H1 (cell line): ENCODE measurements at places on chromosomes 5 and 9.

DNA sequence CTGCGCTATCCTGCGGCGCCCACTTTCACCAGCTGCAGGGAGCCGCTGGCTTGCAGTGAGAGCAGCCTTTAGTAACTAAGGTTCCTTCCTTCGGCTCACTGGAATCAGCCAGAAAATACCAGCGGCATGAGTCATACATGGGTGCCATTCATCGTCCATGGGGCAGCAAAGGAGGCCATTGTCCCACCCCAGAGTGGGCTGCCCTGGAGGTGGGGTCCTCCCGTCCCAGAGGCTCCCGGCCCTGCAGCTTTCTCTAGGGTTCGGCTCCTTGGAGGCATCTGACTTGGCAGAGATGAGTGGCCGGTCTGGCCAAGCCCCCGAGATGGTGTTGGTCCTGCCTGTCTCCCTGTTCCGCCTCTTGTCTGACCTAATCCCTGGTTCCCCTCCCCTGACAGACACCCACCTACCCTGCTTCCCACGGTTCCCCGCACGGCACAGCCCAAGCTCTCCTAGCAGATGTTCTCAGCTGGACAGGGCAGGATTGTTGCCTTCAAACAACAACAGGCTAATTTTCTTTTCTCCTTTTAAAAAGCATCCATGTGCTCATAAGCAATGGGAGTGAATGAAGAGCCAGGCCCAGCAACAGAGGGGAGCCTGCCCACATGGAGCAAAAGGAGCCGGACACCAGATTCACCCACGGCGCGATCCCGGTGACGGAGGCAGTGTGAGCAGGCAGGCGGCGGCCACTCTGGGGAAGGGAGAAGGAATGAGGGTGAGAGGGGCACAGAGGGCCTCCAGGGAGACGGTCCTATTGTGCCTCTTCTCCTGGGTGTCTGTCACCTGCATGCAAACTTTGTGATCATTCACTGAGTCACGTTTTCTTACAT is 97.0 kb upstream of the COL5A1 start:
- DNase-seq: peak; percentile 36

DNA sequence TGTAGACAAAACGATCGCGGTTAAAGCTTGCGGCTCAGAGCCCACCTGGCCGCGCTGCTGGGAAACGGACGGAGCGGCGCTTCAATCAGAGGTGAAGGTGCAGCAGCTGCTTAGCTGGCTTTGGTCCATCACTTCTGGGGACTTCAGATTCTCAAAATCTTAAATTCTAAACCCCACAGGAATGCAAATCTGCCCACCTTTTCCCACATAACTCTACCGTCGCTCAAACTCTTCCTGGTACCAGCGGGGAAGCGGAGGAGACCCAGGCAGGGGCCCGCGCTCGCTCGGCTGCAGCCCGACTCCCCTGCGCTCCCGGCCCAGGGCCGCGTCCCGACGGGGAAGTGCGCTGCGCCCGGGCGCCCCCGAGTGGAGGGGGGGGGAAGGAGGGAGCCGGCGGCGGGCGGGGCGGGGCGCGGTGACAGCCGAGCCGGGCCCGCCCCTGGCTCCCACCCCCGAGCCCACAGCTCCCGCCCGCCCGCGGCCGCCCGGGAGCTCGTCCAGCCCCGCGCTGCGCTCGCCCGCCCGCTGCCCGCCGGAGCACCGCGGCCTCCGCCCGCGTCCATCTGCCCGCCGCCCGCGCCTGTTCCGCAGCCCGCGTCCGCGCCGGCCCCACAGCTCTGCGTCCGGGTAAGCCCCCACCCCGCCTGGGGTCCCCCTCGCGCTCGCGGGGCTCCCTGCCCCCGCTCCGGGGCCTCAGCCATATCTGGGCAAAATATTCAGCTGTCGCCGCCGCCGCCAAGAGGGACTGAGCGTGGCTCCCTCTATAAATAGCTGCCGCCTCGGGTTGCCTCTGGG is at the start of gene TMOD1:
TMOD1 (plus strand) TSS at position 490 of the 795 bp plus-strand sequence. CDS start 22,523 bp downstream, outside the sequence.
- DNase-seq: no peak

- DNase-seq: no peak
Observed at GRCh38 chr9:107176436-107177151, 106.5 kb upstream of the RAD23B start.

DNA sequence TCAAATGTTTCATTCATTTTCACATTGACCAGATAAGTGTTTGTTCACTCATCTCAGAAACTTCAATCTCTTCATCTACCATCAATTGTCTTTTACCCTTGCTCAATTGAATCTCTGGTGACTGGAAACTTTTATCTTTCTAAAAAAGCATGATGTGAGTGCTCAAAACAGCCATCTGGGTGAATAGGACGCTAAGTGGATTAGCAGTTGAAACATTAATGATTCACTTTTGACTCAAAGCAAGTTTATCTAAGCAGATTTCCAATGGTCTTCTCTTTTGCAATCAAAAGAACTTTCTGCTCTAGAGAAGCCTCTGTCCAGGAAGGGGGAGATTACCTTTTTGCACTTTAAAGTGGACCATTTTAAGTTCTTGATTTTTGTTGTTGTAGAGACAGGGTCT is 22.2 kb downstream of the KLF4 start:
- DNase-seq: no peak

GRCh38 chr5:165712011-165712410 is 2206.6 kb downstream of the MAT2B start:
- DNase-seq: no peak

GRCh38 chr5:168064933-168065622 is 226.4 kb upstream of the WWC1 start:
- DNase-seq: no peak

GRCh38 chr9:133278161-133279114 is 3.4 kb upstream of the ABO start:
- no peak for DNase-seq

GRCh38 chr9:32968101-32969011 is 33.1 kb downstream of the APTX start:
- peak; percentile 81 for DNase-seq

DNA sequence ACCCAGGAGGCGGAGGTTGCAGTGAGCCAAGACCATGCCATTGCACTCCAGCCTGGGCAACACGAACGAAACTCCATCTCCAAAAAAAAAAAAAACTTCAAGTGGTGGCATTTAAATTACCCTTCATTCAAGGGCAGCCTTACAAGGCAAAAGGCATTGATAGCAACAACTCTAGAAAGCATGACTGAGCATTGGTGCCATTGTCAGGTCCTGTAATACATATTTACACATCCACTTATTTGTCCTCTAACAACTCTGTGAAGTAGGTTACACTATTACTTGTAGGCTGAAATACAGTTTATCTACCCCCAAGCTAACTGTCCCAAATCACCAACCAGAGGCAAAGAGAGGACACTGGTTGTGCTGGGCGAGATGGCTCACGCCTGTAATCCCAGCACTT is 52.7 kb upstream of the LARP1 start:
- DNase-seq: no peak

GRCh38 chr9:31520301-31521085 is 864.0 kb upstream of the ACO1 start:
- no peak for DNase-seq

DNA sequence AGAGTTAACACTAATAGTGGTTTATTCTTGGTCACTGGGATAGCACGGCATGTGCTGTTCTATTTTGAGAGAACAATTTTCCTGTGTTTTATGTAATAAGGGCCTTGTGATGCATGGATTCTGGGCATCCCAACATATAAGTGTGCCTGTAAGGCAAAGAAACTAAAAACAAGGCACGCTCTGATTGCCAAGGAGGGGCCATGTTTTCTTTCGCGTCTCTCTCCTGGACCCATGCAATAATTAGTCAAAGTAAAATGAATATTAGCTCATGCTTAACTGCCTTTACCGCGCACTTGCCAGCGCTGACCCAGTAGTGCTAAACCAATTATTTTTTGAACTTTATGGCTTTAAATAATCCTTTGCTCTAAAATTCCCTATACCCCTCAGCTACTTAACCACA is 140.9 kb downstream of the PSAT1 start:
- DNase-seq: no peak

- DNase-seq: no peak
Observed at GRCh38 chr9:82299870-82300269, 311.3 kb downstream of the SPATA31D1 start.

- DNase-seq: no peak
Observed at GRCh38 chr9:94990897-94991561, 264.5 kb downstream of the AOPEP start.

- no peak for DNase-seq
Observed at GRCh38 chr5:86862093-86862492, 244.4 kb downstream of the COX7C start.

DNA sequence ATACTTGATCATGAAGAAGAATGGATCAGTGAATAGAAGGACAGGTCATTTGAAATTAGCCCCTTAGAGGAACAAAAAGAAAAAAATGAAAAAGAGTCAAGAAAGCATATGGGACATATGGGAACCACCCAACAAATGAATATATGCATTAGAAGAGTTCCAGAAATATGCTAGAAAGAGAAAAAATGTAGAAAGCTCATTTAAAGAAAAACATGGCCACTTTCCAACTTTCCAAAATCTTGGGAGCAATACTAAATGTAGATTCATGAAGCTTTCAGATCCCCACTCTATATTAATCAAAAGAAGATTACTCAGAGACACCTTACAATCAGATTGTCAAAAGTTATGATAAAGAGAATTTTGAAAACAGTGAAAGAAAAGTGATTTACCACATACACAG is 334.8 kb upstream of the NMUR2 start:
- no peak for DNase-seq
